ENCODE measurements at places on chromosomes 4 and X.

GRCh38 chr4:46886711-46887110, 22.3 kb downstream of the COX7B2 start:
- no peak for DNase-seq

DNA sequence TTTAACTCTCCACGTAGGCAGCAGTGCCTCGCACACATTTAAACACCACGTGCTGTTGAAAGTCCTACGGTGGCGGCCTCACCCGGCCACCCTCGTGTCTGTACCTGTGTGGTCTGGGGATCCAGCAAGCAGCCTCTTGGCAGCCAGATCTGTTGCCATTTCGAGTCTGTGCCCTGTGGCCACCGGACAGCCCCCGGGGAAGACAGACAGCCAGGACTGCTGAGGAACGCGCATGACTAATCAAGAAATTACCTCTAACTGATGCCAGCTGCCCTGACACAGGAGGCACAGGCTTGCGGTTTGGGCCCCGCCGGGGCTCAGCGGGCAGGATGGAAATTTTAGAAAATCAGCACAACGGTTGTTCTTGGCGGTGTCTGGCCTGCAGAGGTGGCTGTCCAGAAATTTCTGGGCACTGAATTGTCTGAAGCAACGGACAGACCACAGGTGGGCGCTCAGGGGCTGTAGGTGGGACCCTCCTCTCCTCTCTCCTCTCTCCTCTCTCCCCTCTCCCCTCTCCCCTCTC, 15.6 kb upstream of the ASMTL start:
- DNase-seq, result peak; percentile 5

DNA sequence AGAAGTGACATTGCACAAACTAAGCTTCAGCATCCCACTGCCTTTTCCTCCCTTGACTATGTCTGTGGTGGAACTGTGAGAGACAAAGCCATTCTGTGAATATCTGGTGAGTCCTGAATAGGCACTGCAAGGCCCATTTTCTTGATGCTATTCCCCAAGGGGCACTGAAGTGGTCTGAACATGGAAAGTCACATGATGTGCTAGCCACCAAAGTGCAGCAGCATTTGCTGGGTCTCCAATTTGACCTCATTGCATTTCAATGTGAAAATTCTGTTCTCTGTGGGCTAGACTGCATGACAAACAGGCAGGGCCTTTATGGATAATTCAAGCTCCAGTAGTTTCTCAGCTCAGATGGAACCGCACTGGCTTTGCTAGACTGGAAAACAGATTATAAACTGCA, 627.4 kb upstream of the BOD1L1 start:
- DNase-seq, result no peak

DNA sequence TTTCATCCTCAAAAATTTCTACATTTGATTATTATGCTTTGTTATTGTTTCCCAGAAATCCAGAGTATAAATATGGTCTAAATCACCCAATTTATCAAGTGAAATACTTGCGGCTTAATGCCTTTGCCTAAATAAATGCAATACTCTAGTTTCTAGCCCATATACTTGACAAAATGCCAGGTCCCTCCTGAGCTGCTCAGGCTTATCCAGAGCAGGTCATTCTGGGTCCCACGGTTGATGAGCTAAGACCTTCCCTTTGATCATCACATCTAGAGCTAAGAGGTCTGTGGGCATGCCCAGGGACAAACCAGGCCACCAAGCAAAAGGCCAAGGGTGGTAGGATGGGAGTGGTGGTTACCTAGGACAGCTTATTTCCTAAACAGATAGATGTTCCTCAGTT, 180.1 kb downstream of the SMIM20 start:
- DNase-seq, result no peak

DNA sequence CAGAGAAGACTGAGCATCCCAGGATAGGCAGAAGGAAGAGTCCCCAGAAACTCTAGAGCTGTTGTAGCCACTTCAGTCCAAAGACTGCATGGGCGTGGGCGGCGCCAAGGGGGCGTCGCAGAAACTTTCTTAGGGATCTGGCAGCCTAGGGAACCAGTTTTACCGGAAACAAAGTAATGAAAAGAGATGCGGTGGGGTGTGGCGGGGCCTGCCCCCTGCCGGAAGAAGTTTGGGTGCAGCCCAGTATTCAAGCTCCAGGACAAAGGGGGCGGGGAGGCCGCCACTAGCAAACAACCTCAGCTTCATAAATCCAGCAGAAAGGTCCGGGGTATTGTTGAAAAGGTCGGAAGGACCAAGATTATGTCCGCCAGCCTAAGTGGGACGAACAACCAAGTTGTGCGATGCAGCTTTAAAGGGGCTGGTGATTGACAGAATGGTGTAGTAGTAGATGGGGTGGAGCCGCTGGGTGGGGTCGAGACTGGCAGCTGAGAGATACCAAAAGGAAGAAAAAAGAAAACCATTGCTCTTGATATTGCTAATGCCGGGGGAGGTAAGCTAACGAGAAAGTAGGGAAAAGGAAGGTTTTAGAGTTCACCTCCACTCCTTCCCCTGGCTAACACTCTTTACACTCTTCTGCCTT, 190.5 kb downstream of the RRAGB start:
- no peak for DNase-seq

GRCh38 chrX:19789782-19790181, 97.6 kb downstream of the SH3KBP1 start:
- DNase-seq, result no peak

DNA sequence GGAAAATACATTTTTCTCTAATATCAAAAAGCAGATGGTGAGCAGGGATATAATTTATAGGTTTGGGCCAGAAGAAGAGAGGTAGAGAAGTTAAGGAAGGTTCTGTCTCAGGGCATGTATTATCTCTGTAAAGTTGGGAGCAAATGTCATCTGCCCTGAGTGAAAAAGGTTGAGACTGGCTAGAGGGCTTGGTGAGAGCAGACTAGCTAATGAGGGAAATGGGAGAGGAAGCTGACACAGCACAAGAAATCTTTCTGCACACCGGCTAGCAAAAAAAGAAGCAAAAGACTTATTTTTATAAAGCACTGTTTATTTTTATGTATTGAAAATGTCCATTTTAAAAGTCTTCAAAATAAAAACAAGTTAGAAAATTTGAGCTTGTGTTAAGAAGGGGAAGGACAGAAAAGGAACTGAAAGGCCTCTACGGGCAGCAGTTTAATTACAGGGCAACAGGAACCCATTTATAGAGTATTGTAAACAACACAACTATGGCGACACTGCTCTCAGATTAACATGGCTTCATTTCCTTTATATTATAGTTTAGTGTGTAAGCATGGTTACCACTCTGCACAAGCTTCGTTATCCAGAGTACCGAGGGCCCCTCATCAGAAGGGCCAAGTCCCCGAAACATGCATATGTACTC, 17.4 kb downstream of the CD40LG start:
- DNase-seq, result no peak

DNA sequence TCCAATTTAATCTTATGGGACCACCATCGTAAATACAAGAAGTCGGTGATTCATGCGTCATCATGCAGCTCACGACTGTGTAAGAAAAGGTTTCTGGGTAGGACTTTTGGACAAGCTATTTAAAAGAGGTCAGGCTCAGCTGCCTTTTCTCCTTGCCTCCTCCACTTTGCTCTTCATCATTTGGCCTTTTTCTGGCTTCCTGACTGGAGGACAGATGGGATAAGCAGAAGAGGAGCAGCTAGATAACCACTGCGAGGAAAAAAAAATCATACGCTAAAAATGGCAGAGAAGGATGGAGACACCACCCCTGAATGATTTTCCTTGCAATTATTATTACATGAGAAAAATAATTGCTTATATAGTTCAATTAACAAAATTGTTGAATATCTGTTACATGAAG, 294.3 kb upstream of the FSTL5 start:
- no peak for DNase-seq

GRCh38 chr4:13452927-13453579, 31.1 kb downstream of the RAB28 start:
- DNase-seq, result no peak

DNA sequence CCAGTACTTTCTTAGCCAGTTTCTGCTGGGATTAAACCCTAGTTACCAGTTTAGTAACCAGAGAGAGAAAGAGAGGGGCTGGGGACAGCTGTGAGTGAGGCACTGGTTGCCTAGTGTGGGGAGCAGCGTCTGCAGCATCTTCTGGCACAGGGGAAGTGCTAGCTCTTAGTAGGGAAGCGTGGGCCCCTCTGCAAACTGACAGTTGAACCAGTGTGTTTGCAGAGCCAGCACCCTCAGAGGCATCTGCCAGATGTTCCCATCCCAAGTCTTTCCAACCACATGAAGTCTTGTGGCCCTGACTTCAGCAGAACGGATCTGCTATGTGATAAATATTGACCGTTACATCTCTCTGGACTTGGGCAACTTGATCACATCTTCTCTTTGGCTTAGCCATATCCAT, 15.0 kb downstream of the RBMX2 start:
- no peak for DNase-seq

DNA sequence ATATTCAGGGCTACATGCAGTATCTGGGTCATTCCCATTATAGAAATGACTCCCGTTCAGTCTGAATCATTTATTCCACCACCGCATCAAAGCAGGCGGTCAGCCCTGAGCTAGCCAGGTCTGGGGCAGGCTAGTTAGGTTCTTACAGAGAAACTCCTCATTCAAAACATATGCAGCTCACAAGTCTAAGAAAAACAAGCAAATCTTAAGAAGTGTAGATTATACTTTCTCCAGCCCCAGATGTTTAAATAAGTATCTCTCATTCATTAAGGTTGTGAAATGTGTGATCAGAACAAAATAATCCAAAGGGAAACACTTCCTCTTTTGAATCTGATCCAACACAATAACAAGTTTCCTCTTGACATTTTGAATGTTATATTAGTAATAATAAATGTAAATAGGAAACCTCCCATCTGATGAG, 441.9 kb downstream of the INPP4B start:
- no peak for DNase-seq

DNA sequence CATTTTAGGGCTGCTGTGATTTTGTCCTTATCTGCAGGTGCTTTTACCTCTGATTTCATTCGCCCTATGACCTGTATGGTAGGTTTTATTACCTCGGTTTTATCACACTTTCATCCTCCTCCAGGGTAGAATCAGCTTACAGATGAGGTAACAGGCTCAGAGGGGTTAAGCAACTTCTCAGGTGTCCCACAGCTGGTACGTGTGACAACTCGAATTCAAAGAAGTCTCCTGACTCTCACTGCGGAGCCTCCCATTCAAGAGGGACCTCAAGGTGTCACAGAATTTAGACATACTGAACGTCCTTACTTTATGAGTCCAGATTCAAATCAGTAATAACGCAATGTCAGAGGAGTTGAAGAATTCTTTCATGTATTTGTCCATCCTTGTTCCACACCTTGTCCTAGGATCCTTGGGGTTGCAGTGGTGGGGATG, 12.5 kb upstream of the KIAA0232 start:
- DNase-seq, result no peak

DNA sequence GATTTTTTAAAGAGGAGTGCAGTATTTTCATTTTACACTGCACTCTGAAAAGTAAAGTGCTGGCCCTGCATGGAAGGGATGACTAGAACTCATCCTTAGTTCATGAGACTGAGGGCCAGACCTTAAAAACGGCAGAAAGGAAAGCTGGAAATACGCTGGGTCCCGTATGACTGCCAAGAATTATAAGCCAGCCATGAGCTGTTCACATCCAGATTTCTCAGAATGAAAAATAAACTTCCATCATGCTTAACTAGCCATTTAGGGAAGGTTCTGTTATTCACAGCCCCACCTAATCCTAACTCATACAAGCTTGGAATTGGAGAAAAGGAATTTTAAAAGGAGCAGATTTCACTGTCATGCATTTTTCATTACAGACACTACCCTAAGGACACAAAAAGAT, 894.4 kb downstream of the FAT4 start:
- DNase-seq, result no peak

DNA sequence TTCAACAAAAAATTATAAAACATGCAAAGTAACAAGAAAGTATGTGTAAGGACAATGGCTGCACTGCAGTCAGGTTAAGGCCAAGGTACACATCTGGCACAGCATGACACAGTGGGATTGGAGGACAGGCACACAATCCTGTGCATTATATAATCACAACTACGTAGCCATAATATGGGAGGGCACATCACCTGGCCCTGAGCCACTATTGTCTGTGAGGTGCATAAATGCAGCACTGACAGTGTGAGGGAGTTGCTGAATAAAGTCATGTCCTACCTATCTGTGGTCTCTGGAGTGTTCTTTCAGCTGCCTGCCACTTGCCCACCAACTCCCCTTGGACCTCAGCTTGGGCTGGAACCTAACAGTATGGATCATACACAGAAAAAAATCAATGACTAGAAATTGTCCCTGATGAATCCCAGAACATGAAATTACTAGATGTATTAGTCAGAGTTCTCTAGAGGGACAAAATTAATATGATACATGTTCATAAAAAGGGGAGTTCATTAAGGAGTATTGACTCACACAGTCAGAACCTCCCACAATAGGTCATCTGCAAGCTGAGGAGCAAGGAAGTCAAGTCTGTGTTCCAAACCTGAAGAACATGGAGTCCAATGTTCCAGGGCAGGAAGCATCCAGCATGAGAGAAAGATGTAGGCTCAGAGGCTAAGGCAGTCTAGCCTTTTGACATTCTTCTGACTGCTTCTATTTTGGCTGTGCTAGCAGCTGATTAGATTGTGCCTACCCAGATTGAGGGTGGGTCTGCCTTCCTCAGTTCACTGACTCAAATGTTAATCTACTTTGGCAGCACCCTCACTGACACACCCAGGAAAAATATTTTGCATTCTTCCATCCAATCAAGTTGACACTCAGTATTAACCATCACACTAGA, 46.4 kb upstream of the KCTD8 start:
- no peak for DNase-seq

DNA sequence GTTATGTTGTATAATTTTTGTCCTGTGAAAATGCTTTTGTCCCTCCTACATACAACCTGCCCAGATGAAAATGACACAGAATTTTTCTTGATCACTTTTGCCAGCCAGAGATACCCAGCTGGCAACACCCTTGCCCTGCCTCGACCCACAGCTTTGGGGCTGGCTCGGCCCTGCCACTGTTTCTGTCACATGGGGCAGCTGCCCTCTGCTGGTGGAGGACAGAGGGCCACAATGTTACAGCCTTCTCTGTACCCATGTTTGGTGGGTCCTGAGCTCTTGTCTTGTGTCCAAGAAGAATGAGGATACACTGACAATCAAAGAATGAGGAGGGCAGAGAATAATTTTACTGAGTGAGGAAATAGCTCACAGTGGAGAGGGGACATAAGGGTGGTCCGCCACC, 31.1 kb downstream of the BMP15 start:
- no peak for DNase-seq

DNA sequence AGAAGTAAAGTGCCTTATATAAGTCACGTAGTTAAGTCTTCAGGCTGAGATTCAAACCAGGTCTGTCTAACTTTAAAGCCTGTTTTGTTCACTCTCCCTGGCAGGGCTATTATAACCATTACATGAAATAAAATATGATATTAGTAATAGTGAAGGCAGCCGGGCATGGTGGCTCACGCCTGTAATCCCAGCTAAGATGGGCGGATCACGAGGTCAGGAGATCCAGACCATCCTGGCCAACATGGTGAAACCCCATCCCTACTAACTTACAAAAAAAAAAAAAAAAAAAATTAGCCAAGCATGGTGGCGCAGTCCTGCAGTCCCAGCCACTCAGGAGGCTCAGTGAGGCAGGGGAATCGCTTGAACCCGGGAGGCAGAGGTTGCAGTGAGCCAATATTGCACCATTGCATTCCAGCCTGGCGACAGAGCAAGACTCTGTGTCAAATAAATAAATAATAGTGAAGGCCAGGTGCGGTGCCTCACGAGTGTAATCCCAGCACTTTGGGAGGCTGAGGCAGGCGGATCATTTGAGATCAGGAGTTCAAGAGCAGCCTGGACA, 22.1 kb upstream of the SOWAHD start:
- DNase-seq, result no peak

Measured in epithelial cell of prostate (primary cell).